ENCODE measurements at places on chromosomes 6 and 20.

DNA sequence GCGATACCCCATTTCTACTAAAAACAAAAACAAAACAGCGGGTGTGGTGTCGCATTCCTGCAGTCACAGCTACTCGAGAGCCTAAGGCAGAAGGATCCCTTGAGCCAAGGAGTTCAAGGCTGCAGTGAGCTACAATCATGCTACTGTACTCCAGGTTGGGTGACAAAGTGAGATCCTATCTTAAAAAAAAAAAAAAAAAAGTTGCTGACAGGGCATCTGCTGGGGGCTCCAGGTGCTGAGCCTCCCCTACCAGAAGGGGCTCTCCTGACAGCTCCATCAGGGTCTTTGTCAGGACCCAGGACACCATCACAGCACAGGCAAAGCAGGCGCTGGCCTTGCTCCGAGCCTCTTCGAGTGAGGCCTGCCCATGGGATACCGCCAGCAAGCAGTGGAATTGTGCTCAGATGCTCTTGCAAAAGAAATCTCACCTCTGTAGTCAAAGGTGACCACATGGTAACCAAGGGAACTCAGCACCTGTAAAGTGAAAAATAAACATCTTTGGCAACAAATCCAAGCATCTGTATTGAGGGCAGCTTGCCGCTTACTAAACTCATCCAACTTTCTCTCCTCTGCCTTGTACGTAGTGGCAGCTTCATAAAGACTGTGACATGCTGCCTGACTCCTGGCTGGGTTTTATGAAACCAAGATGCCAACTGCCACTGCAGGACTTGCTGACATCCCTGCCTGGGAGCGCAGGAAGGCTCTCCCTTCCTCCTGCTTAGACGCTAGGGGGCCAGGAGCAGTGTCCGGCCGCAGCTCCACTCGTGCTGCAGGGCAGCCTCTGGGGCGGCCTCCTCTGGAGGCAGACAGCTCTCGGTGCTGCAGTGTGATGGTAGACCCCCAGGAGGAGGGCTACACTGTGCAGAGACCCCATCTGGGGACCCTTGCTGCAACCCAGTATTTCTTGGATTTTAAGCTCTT, 66.9 kb downstream of the PYGB start:
- DNase-seq, result no peak

DNA sequence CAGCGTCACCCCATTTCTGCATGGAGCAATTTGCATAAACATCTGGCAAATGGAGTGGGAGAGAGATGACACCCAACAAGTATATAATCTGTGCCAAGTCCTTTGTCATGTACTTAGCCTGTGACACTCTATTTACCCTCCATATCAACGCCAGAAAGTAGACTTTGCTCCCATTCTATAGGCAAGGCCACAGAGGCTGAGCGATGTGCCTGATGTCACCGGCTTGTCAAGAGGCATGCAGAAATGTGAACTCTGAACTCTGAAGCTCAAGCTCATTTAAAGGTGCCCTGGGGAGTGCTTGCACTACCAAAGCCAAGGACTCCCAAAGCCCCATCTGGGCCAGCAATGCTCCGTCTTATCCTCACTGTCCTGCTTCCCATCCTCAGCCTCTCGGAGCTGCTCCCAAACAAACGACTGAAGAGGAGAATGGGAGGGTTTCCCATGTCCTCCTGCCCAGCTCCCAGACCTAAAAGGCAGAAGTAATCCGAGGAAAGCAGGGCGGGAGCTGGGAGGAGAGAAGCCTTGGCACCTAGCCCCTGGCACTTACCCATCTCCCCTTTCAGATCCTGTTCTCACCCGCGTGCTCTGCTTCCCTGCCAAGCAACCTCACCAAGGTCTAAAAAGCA, 9.2 kb downstream of the CPNE5 start:
- DNase-seq, result no peak

DNA sequence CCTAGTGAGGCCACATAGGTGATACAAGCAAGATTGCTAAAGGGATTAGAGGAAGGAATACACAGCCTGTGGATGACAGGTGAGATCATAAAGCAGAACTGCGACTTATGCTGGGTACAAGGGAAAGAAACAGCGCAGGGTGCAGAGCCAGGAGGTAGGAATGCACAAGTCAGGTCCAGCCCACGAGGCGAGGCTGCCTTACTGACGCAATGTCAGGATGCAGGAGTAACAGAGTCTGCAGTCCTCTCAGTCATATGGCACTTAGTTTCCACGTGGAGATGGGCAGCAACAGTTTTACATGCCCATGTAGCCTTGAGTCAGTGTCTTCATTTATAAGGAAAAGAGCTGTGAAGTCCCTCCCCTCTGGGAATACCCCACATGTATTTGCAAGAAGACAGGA, 210.9 kb downstream of the SYNE1 start:
- DNase-seq, result no peak

DNA sequence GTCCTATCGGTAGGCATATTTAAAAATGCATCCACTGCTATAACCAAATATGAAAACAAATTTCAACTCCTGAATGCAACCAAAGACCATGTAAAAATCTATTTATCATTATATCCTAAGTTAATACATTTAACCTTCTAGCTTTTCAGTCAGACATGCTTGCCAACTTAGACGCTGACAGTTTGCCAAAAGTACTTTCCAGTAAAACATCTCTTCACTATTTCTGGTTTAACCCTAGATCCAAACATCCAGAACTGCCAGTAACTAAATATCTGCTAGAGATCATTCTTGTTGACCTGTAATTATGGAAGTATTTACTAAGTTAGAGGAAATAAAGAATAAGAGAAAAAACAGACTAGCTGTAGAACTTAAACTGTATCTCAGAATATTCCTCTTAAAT, 210.2 kb upstream of the THEMIS start:
- no peak for DNase-seq

DNA sequence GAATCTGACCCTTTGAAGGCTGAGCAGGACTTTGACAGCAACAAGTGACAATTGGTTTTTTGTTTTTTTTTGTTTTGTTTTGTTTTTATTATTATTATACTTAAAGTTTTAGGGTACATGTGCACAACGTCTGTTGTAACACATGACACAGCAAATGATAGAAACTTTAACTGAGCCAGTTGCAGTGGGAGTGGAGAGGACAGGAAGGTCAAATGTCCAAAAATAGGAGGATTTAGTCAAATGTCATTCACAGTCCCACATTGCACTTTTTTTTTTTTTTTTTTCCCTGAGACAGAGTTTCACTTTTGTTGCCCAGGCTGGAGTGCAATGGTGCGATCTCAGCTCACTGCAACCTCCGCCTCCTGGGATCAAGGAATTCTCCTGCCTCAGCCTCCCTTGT, 223.0 kb downstream of the HIVEP2 start:
- DNase-seq, result no peak

DNA sequence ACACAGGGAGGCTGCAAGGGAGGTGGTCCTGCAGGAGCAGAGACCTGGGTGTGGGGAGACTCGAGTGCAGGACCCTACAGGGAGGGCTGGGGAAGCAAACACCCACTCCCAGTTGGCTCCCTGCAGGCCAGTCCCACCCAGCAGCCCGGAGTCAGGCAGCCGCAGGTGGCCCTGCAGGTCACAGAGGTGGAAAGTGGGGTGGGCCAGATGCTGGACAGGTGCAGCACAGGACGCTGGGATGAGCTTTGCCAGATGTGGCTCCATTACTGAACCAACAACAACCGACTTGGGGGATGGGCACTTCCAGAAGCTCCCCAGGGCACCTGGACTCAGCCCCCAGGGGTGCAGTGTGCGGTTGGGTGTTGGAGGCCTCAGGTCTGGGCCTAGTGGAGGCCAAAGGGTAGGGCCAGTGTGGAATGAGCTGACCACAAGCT, 26.6 kb upstream of the MYT1 start:
- no peak for DNase-seq

GRCh38 chr6:100281471-100281901, 183.2 kb downstream of the SIM1 start:
- no peak for DNase-seq

GRCh38 chr6:154874773-154875592, 120.1 kb upstream of the TIAM2 start:
- DNase-seq, result no peak
